ENCODE measurements at places on chromosomes 3 and 15.

- DNase-seq: no peak
Measured at GRCh38 chr3:63976161-63976871, 47.0 kb downstream of the PSMD6 start.

- no peak for DNase-seq
Measured at GRCh38 chr15:94621736-94622135, 390.4 kb downstream of the MCTP2 start.

GRCh38 chr3:197364410-197365071 is 66.1 kb upstream of the DLG1 start:
- DNase-seq: no peak

DNA sequence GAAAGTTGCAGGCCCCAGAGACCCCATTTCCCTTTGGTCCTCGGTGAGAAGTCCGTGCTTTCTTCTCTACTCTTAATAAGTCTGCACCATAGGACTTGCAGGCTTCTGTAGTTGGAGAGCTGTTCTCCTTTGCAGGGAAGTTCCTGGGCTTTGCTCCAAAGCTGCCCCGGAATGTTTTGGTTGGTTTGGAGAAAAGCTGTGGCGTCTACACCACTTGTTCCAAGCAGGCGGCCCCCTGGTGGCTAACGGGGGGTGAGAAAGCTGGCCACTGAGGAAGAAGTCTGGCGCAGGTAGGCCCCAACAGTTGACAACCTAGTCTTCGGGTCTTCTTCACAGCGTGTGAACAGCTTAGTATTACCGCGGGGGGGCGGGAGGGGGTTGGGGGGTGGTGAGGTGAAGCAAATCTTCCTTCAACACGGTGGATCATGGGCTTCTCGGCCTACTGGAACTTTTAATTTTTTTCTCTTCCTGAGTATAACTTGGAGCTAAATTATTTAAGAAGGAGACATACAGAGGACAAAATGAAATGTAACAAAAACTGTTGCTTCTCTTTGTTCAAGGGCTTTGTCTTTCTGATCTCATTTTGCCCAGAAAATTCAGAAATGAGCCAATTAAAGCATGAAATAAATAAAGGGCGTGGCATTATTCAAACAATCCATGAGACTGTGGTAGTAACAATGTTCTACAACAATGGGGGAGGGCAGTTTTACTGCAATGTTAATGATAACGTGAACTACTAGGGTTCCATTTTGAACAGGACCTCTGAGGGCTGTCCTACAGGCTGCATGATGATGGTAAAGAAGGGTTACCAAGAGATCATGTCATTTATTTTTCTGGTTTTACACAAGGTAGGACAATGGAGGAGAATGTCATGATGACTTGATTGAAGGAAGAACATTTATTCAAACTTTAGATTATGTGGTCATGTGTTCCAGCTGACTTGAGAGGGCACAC is 2.2 kb upstream of the THRB start:
- no peak for DNase-seq

DNA sequence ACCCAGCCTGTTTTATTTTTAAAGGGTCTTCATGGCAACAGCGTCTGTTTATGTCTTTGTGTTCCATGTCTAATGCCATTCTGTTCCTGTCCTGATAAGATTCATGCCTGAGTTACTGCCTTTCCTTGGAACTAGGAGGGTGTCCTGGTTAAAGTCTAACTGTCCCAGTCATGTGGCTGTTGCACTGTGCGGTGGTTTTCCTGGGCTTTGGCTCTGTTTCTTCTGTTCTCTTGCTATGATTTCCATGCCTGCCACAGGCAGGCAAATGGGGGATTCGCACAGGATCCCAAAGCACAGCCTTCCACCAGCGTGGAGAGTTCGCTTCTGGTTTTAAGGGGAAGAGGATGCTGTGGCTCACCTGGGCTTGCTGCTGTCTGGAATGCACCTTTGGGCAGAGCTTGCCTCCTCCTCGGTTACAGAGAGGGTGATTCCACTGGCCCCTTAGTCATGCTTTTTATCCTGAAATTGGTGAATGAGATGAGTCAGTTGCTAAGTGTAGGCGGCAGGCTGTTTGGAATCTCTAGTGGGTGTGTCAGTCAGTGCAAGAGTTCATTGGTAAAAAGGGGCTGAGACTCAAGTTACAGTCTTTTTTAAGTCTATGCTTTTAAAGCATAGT is 86.8 kb downstream of the CCK start:
- no peak for DNase-seq

- no peak for DNase-seq
Measured at GRCh38 chr3:129343643-129344360, 65.1 kb downstream of the HMCES start.

- DNase-seq: no peak
Measured at GRCh38 chr3:69240651-69241568, 118.5 kb upstream of the LMOD3 start.

DNA sequence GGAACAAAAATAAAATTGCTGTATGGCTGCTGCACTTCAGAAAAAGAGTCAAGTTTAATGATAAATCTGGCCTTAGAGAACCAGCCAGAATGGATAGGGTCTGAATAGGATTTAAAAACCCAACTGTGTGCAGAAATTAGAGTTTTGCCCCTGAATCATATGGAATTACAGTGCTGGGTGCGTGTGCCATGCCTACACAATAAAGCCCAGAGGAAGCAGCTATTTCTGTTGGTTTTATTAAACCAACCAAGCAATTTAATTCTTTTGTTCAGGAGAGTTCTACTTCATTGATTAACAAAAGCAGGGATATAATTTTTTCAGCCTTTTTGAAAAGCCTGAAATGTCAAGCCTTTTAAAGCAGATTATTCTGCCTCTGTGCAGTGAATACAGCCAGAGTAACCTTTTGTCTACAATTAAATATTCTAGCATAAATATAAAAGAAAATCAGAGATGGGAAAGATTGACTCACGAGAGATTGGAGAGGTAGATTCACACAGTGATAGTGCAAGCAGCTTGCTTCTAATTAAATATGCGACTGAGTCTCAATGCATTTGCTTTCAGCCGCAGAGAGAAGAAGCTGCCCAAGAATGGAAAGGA is 66.7 kb upstream of the DNAJC19 start:
- DNase-seq: no peak

DNA sequence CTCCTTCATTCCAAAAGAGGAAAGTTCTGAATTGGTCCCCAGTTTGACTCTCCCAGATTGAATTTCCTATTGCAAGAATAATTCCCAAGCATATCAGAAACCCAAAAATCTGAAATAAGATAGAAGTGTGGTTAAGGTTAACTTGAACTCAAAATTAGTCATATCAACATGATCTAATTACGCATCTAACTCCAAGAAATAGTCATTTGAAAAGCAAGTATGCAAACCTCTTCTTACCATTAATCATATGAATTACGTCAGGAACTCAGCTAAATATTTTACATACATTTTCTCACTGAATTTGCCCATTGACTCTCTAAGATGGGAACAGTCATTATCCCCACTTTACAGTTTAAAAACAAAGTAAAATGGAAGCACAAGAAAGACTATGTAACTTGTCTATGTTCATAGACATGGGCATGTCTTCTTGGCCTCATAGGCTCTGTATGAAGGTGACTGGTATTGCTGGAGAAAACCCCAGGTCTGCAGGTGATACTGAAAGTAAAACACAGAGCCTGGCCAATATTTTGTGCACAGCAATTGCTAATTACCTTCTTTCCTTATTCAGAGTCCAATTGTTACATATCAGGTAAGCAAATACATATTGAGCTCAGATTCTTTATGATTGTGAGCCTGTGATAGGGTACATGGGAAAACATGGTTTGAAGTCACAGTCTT is 139.2 kb downstream of the ATP8B4 start:
- no peak for DNase-seq

DNA sequence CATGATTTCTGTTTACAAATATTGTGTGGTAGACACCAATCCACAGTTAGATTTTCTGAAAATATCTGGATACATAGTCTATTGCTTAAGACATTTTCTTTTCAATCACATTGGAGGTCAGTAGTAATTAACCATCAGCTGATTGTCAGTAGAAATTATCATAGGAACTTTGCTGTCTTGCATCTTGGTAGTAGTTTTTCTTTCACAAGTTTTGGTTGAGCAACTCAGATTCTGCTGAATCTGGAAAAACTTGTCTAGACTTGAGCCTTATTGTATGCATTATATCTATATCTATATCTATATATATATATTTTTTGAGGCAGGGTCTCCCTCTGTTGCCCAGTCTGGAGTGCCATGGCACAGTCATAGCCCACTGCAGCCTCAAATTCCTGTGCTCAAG is 4.0 kb downstream of the RAB11A start:
- no peak for DNase-seq

- DNase-seq: no peak
Measured at GRCh38 chr15:76172782-76173181, 113.0 kb downstream of the TMEM266 start.

GRCh38 chr15:25900431-25900830 is 37.3 kb upstream of the ATP10A start:
- DNase-seq: no peak

DNA sequence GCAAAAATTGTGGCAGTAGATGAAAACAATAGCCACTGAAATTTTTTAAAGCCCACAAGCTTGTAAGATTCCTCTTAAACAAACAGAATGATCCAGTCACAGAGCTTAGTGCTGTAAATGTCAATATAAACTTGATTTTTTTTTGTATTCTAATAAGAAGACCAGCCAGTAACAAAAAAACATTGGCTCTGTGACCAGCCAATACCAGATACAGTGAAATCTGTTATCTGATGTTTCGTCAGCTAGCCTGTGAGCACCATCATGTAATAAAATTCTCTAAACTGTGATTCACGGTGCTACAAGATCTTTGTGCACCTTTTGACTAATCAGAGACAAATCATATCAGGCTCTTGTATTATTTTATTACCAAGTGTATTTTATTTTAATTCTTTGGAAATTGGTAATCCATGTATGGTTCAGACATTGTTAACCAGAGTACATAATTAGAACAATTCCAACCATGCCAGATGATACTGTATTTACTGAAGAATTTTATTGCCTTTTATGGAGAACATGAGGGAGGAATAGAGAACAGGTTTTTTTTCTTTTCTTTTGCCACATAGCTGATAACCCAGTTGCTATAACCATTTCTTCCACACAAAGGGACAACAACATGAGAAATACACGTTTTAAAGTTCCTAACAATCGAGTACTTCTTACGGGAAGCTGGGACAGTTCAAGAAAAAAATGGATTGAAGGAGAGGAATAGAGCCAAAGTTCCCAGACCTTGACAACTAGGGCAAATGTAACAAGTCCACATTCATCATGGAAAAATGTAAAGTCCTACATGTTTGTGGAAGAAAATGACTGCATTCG is 71.9 kb downstream of the FILIP1L start:
- DNase-seq: no peak

DNA sequence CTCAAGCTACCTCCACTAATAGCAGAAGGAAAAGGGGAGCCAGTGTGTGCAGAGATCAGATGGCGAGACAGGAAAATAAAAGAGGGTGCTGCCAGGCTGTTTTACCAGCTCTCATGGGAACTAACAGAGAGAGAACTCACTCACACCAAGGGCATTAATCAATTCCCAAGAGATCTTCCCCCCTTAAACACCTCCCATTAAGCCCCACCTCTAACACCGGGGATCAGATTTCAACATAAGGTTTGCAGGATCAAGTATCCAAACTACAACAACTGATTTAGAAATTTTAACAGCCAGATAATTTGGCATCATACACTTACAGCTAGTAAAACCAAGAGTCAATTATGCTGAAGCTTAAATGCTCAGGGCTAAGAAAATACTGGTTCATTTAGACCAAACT is 18.9 kb downstream of the CD200 start:
- no peak for DNase-seq

- DNase-seq: no peak
Measured at GRCh38 chr15:37109168-37109871, 9.0 kb upstream of the MEIS2 start.

GRCh38 chr3:105373383-105373782 is 6.7 kb downstream of the ALCAM start:
- no peak for DNase-seq

GRCh38 chr3:1207904-1208303 is 115.1 kb downstream of the CNTN6 start:
- no peak for DNase-seq

DNA sequence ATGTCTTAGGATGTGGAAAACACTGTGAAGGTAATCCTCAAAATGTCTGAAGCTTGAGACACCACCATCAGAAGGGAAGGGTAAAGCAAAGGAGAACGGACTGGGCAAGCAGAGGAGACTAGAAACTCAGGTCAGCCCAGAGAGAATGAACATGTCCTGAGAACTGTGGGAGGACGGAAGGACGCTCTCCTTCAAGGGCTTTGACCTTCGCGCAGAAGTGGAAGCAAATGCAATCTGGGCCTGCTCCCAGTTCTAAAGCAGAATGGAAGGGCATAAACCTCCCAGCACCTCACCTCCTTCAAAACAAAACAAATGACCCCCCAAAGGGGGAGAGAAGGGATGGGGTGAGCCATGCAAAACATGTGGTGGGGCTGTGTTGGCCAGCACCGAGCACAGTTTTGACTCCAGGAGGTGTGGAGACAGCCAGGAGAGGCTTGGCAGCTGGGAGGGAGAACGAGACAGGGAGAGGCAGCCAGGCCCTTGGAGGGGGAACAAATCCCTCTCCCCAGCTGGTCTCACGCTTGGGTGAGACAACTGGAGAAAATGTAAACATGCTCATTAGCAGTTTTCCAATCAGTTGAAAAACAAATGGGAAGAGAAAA is 222.4 kb upstream of the WNT5A start:
- no peak for DNase-seq

GRCh38 chr15:48634096-48634495 is 11.4 kb downstream of the FBN1 start:
- DNase-seq: no peak

DNA sequence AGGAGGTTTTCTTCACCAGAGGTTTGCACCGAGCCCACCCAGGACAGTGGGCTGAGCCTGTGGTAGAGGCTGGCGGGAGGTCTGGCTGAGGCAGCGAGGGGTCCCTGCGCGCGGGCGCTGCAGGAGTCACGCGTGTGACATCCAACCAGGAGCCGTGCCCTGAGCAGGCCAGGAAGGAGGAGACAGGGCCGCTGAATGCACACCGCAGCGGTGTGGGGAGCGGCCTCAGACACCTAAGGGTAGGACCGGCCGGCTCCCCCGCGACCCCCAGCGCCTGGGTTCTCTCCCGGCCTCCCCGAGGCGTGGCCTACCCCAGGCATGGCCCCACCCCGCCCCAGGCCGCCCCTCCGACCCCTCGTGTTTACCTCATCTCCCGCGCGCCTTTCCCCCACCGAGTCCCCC is 412 bp downstream of the SLC41A3 start:
- no peak for DNase-seq

- DNase-seq: no peak
Measured at GRCh38 chr3:132622148-132622547, 25.1 kb downstream of the ACKR4 start.

Measured in stimulated activated CD8-positive, alpha-beta memory T cell treated with anti-CD3 and anti-CD28 coated beads, Interleukin-15, amount 100 ng/mL, for 1 hour (primary cell).